Stimulated activated CD8-positive, alpha-beta memory T cell treated with anti-CD3 and anti-CD28 coated beads, Interleukin-7, amount 100 ng/mL, for 48 hours (primary cell): ENCODE measurements at places on chromosomes 1 and 21.
A peak's percentile ranks its signal among the peaks of the same experiment; 100 is the strongest.

GRCh38 chr21:31235671-31236450 is 108.2 kb downstream of the TIAM1 start:
- DNase-seq = no peak

- DNase-seq = no peak
These were observed 17.6 kb upstream of the PTTG1IP start for GRCh38 chr21:44890961-44891541.

DNA sequence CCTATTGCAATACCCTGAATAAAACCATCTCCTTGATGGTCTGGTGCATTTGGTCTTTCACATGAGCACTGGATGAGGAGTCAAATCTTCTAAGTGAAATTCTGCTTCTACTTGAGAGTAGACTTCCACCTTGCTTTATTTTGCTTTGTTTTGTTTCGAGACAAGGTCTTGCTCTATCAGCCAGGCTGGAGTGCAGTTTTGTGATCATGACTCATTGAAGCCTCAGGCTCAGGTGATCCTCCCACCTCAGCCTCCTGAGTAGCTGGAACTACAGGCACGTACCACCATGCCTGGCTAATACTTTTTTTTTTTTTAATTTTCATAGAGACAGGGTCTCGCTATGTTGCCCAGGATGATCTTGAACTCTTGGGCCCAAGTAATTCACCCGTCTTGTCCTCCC is 65.8 kb upstream of the F3 start:
- no peak for DNase-seq

GRCh38 chr21:26125433-26126167 is 45.0 kb downstream of the APP start:
- no peak for DNase-seq

DNA sequence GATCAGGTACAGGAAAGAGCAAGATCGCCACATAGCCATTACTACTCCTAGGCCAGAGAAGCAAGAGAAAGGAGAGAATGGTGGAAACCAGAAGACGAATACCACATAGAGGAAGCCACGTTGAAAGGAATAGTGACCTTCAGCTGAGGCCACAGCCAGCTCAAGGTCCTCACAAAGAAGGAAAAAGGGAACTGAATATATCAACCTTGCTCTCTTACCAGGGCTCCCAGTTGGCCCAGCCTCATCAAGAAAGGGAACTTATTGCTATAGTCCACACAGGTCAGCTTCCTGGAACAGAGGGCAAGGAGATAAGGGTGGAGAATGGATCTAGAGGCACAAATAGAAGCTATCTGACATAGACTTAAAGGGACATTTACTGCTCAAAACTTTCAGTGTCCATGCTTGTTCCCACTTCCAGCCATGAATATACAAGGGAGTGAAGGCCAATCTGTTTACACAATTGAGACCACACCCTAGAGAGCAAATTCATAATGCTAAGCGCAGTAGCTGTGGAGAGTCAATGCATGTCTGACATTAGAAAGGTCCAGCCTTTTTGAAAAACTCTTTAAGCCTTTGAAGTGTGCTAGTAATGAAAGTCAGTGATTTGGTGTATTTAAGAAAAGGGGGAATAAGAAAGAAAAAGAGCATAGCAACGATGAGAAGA is 120.7 kb upstream of the ZC3H11B start:
- DNase-seq = no peak

DNA sequence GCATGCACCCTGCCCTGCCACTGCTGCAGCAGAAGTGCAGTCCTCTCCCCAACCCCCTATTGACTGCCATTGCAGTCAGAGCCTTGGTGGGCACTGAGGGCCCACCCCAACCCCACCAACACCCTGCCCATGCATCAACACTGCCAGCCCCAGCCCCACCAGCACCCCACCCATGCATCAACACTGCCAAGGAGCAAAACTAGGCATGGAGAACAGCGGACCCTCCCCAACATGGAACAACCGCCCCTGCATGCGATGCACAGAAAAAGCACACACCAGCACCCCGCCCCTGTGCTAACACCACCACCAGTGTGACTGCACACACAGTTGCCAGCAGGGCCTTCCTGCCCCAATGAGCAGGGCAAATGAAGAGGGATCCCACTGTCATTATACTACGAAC is 57.1 kb downstream of the CTH start:
- DNase-seq = no peak

- DNase-seq = no peak
These were observed 17.1 kb downstream of the ABCG1 start for GRCh38 chr21:42236014-42236413.

GRCh38 chr1:43975249-43975961 is 645 bp downstream of the ATP6V0B start:
- no peak for DNase-seq

GRCh38 chr1:192958871-192959270 is 100.3 kb downstream of the UCHL5 start:
- DNase-seq = no peak

GRCh38 chr1:34346128-34346527 is 169.4 kb downstream of the C1orf94 start:
- DNase-seq = no peak

GRCh38 chr1:84996846-84997666 is at the start of gene MCOLN2:
Gene MCOLN2, minus strand, starts transcription at chr1:84997113. Its CDS starts 241 bp downstream, at chr1:84996872.
- DNase-seq = peak; percentile 37

DNA sequence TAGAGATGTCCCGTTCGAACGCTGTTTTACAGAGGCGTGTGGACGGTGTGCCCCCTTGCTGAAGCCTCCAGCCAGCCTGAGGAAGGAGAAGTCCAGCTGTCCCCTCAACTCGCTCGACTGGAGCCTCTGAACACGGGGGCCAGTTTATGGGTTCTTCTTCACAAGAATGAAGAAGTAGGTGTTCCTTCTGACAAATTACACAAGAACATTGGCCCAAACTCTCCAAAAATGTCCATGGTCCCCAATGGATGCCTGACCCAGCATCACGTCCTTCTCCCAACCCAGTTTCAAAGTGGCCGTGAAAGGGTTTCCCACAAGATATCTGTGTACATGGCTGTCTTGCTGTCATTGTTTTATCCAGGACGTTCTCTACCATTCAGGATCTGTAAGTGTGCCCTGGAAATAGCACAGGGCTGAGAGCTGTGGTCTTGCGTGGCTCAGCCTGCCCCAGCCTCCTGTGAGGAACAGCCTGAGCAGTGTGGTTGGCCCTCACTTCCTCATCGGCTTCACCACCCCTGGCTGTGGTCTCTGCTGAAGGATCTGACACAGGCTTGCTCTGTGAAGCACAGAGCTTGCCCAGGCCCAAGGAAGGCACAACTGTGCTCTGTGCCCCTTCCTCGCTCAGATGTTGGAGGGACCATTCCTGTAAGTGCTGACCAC is 1.0 kb upstream of the S100B start:
- DNase-seq = peak; percentile 25

- DNase-seq = no peak
These were observed 1267.6 kb upstream of the ADGRL2 start for GRCh38 chr1:80533093-80533492.

GRCh38 chr1:16006552-16007485 is 2.8 kb downstream of the SRARP start:
- DNase-seq = no peak

DNA sequence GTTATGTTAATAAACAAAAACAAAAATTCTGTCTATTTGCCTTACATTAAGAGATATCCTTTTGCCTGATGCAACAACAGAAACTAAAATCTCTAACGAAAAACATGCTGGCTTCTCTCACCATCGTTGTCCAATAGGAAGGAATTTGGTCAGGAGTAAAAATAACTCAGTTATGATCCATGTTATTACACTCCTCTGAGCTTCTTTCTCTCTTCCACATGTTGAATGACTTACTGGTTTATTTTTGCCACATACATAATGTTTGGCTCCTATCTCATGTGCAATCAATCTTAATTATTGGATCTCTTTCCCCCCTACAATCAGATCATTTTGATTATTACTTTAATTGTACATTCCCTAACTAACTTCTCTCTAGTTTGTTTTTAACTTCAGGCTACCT is 688.4 kb downstream of the USP25 start:
- DNase-seq = no peak
